Mammary epithelial cell (primary cell): ENCODE measurements at places on chromosomes 16 and 17.
A peak's percentile ranks its signal among the peaks of the same experiment; 100 is the strongest.

GRCh38 chr17:36144014-36144413 is 32.4 kb downstream of the TBC1D3B start:
- DNase-seq, result no peak

DNA sequence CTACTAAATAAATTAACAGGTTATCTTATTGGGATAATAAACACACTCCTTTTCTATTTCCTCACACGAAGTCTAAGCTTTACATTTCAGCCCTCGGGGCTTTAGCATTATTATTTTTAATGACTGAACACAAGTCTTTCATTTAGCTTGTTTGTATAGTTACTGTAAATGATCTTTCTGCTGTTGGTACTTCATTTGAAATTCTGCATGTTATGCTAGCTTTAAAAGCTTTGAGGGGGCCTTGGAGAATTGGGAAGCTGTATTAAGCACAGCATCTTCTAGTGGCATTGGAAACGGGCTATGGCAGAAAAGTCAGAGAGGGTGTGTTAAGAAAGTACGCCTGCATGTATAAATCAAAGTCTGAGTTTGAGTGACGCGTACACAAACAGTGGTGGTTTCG is 243.7 kb downstream of the FTO start:
- no peak for DNase-seq

DNA sequence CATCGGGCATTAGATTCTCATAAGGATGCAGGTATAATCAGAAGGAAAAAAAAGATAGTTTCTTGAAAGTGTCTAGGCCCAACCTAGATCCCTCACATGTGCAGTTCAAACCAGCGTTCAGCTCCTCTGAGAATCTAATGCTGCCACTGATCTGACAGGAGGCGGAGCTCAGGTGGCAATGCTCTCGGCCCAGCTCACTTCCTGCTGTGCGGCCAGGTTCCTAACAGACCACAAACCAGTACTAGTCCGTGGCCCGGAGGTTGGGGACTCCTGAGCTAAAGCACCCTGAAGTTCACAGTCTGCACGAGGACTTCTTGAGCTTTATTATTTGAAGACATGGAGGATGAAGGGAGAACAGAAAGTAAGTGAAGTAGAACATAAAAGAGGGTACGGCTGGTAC is 16.8 kb downstream of the SMCR8 start:
- no peak for DNase-seq

DNA sequence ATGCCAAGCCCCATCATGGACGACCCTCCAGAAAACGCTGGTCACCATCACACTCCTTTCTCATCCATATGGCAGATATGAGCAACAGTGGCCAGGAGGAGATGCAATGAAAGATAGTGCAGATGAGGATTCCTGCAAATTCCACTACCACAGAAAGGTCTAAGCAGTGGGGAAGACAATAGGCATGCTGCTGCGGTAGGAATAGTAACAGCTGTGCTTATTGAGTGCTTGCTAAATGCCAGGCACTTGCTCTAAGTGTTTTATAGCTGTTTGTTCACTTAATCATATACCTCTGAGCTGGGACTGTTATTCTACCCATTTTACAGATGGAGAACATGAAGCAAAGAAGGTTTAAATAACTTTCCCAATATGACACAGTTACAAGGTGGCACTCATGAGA is 46.6 kb upstream of the AKAP1 start:
- DNase-seq, result no peak

DNA sequence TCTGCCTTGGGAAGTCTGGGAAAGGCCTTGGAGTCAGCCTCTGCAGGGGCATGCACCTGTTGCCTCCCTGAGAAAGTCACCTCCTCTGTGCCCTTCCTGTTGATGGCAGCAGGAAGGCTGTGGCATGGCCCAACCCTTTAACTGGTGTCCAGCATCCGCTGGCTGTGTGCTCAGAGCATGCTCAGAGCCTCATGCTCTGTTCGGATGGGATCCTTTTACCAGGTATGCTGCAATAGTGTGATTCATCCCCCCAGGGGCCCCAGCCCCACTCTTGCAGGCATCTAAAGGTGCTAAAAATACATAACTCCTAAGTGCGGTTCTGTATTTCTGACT is 24.9 kb downstream of the KLHL36 start:
- peak; percentile 35 for DNase-seq

DNA sequence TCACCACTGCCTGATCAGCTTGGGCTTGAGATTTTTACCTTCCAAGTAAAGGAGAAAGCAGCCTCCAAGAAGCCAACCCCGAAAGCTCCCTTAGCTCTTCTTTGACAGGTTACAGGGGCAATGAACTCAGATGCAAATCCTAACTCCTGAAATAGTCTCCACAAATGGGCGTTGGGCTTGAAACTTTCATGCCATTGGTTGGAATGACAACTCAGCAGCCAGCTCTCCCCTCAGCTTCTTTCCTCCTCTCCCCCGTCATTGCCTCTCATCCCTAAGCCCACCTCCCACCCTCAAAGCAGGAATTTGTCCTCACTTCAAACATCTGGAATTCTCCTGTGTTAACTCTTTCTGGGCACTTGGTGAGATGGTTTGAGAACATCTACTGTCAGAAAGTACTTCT is at the start of gene TAT:
TAT (minus strand) TSS at position 122 of the 400 bp plus-strand sequence. CDS start 677 bp downstream, outside the sequence.
- no peak for DNase-seq

- DNase-seq, result no peak
Observed at GRCh38 chr16:84090211-84090610, 26.5 kb downstream of the MBTPS1 start.

GRCh38 chr17:8047769-8048110 is 8.9 kb downstream of the ALOX15B start:
- no peak for DNase-seq

- no peak for DNase-seq
Observed at GRCh38 chr17:73646409-73647300, 2.4 kb upstream of the SDK2 start.

GRCh38 chr17:5000237-5000639 is 2.5 kb downstream of the KIF1C start:
- no peak for DNase-seq

DNA sequence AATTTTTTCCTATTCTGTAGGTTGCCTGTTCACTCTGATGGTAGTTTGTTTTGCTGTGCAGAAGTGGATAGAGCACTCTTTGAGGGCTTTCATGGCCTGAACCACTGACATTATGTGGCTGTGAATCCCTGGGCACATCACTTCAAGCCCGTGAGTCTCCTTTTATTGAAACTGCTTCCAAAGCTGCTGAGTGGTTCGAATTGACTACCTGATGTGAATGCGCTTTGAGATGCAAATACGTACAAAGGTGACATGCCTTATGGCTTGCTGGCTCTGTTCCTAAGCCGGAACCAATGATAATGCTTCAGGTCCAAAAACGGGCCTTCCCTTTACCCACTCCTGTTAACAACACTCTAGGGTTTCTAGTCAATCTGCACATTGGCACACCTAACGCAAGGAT is 34.3 kb downstream of the ASPA start:
- no peak for DNase-seq

DNA sequence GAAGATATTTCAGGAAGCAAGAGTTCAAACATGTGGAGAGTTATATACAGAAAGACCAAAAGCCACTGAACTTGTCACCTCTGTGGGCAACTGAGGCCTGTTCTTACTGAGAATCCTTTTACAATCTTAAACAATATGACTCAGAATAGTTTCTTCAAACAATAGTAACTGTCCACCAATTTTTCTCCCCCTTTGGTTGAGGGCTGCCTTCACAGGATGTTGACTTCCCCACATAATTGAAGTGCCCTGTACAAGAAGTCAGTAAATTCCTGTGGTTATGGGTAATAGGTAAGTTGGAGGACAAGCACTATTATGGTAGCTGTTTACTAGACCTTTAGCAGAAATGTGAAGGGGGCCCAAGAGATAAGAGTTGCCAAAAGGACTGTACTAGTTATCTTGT is 215.8 kb downstream of the CDH8 start:
- DNase-seq, result peak; percentile 4

DNA sequence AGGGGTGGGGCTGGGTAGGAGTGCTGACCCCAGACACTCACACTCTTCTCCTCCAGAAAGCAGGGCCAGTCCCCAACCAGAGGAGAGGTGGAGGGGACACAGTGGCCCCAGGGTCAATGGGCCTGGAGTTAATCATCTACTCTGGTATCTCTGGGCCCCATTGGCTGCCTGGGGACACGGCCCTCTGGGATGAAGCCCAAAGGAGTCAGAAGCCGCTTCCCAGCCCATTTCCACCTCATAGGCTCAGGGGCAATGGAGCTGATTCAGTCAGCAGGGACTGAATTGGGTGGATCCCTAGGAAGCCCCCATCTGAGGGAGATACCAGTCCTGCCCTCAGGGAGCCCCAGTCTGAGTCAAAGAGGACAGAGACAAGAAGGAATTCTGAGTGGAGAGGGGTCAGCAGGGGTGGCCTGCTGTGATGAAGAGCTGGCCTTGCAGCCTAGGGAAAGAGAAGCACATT is 2.9 kb upstream of the NAGS start:
- no peak for DNase-seq

DNA sequence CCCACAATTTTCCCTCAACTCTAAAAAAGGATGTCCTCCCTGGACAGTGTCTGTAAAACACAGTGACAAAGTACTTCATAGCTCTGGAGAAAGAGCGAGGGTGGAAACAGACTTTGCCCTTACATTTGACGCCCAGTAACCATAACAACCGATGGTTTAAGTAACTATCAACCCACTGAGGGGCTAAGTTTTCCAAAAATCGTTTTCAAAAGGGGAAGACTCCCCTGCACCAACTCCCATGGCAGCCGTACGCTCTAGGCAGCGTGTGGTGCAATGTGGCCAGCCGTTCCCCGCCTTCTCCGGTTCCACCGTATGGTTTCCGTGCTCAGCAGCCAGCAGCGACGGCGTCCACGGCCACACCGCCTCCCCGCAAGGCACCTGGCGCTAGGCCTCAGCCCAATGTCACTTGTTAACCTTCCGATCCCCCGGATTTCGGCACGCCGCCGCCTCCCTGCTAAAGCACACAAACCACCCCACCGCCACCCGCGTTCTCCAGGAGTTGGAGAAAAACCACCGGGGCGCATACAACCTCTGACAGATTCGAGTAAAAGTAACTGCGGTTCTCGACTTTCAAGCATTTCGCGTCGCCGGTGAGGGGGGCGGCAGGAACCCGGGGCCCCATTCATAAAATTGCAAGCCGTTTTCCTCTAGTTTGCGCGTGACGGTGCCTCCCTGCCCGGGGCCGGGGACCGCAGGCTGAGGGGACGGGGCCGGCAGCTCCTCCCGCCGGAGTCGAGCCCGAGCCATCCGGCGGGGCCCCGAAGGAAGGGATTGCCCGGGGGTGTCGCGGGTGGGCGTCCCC is 661 bp downstream of the TEX2 start:
- DNase-seq, result peak; percentile 25

DNA sequence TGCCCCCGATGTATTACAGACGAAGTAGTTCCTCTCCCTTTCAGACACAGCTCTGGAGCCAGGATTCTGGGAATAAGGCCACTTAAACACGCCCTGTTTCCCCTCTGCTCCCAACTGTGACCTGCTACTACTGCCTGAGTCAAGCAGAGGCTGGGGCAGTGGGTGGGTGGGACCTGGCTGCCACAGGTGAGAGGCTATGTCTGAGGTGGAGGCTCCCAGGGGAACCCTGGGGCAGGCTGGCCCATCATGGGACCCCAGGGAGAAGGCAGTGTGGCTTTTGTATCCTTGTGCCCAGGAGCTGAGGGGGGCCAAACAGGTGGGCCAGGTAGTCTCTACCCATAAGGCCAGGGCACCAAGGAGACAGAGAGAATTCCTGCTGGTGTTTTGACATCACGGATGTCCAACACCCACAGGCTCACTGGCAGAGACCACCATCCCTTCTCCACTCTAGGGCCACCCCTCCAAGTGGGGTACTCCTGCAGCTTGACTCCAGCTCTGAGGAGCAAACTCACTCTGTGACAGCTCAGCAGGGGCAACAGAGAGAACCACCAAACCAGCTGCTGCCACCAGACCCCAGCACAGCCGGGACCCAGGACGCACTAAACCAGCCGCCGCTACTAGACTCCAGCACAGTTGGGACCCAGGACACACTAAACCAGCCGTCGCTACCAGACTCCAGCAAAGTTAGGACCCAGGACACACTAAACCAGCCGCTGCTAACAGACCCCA is 105.3 kb upstream of the SMURF2 start:
- DNase-seq, result no peak
